ENCODE measurements at places on chromosomes 16 and 17.

GRCh38 chr16:5031601-5032000 is 2.1 kb downstream of the NAGPA start:
- DNase-seq, result no peak

- no peak for DNase-seq
These were observed 2.4 kb downstream of the HLF start for GRCh38 chr17:55266958-55267688.

- no peak for DNase-seq
These were observed 171.0 kb downstream of the KATNIP start for GRCh38 chr16:27720731-27721530.

DNA sequence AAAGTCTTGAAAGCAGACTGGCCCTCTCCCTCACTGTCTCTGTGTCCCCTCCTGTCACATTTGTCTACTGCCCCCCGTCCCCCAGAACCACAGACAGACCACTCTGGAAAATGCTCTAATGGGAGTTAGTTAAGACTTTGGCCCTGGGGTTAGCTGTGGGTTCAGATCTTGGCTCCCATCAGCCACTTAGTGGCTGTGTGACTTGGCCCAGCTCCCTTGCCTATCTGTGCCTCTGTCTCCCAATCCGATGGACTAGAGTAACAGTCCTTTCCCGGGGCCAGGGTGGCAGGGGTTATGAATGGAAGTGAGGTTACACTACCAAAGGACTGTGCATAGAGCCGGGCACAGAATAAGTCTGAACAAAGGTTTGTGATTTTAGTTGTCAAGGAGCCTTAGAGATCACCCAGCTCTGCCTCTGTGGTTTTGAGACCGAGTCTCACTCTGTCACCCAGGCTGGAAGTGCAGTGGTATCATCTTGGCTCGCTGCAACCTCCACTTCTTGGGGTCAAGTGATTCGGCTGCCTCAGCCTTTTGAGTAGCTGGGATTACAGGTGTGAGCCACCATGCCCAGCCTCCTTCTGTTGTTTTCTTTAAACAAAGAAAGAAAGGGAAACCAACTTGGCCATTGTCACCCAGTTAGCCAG is 23.7 kb downstream of the PPL start:
- no peak for DNase-seq

DNA sequence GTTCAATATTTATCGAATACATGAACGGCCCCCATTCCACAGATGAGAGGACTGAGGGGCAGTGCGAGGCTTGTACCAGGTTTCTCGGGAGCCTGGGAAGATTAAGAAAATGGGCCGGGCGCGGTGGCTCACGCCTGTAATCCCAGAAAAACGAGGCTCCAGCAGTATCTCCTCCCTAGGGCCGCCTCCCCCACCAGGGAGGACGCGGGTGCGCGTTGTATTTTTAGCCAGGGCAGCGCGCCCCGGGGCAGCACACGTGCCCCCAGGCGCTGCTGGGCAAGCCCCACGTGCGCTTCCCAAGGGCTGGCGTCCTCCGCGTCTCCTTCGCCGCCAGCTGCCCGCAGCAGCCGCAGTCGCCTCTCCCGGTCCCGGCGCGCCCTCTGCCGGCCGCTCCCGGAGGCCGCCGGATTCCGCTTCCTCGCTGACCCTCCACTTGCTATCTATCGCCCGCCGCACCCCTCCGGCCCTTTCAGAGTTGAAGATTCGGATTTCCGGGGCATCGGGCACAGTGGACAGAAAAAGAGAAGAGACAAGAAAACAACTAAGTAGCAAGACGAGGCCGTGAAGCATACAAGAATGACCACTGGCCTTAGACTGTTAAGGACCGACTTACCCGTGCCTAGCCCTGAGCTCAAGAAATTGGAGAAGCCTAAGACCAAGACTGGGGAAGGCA is 1.9 kb upstream of the YBX2 start:
- DNase-seq, result no peak

- no peak for DNase-seq
These were observed 315.5 kb upstream of the CDH5 start for GRCh38 chr16:66050991-66051390.

DNA sequence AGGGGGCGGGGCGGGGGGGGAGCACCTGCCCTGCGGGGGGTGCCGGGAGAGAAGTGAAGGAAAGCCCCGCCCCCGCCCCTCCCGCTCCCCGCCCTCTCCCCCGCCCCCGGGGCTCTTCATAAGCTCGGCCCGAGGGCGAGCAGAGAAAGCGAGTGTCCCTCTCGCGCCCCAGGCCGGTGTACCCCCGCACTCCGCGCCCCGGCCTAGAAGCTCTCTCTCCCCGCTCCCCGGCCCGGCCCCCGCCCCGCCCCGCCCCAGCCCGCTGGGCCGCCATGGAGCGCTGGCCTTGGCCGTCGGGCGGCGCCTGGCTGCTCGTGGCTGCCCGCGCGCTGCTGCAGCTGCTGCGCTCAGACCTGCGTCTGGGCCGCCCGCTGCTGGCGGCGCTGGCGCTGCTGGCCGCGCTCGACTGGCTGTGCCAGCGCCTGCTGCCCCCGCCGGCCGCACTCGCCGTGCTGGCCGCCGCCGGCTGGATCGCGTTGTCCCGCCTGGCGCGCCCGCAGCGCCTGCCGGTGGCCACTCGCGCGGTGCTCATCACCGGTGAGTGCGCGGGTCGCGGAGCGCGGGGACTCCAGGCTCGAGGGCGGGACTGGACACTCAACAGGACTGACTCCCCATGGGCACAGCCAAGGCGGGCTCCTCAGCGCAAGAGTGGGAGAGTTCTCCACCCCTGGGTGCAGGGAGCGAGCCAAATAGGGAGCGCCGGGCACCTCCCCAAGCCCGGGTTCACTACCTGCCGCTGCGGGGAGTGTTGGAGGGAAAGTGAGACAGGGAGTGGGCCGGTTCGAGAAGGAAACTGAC is at the start of gene HSD11B2:
Gene HSD11B2, plus strand, starts transcription at position 145 of the 798 bp plus-strand sequence. Its CDS starts 128 bp downstream, at position 273.
- no peak for DNase-seq

GRCh38 chr16:65739518-65739917 is 617.7 kb upstream of the CDH11 start:
- no peak for DNase-seq

GRCh38 chr17:6910987-6911603 is 79.6 kb upstream of the TEKT1 start:
- DNase-seq, result no peak
